ENCODE measurements at places on chromosomes 5 and 9. TPM values are rescaled to one million over a fixed set of nuclear protein-coding genes. Genes with fewer than 3 reads are reported as not detected.

DNA sequence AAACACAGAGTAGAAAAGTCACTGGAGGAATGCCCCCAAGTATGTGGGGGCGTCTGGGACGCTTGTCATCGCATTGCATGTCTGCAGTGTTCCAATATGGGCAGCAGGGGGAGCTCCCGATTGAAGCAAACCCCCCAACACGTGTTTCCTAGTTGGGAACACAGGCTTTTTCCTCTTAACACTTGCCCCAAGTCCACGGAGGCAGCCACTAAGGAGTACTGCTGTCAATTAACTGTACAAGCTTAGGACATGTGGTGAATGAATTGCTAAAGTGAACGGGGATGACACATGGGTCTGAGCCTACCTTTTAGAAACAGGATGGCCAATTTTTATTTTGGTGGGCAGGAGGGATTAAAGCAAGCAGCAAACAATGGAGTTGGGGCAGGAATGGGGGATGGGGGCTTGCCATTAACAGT, 2.2 kb downstream of the GABRB2 start:
- no peak for DNase-seq

- no peak for DNase-seq
Measured at GRCh38 chr9:69445251-69445650, 120.2 kb downstream of the ENTREP1 start.

DNA sequence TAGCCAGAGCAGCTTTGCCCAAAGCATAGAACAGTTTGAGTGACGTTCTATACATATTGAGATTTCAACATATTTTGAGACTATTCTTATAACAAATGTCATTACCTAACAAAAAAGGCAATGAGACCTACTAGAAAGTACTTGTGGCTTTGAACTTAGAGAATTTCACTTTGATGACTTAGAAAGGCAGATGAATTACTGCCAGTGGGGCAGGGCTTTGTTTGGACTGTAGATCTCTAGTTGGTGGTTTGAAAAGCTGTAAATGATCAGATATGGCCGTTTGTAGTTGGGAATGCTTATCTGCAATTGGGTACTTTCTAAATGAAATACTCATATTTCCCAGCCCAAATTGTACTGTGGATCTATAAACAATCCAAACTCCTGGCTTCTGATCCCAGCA, 28.1 kb downstream of the SOX30 start:
- DNase-seq = no peak

RNF180 gene
- polyA plus RNA-seq = 10.0 TPM

GABRA6 gene
- not detected for polyA plus RNA-seq

Data from right renal cortex interstitium (tissue), 3 donors.